ENCODE measurements at places on chromosomes 5 and 9. TPM values are rescaled to one million over a fixed set of nuclear protein-coding genes. Genes with fewer than 3 reads are reported as not detected.

DNA sequence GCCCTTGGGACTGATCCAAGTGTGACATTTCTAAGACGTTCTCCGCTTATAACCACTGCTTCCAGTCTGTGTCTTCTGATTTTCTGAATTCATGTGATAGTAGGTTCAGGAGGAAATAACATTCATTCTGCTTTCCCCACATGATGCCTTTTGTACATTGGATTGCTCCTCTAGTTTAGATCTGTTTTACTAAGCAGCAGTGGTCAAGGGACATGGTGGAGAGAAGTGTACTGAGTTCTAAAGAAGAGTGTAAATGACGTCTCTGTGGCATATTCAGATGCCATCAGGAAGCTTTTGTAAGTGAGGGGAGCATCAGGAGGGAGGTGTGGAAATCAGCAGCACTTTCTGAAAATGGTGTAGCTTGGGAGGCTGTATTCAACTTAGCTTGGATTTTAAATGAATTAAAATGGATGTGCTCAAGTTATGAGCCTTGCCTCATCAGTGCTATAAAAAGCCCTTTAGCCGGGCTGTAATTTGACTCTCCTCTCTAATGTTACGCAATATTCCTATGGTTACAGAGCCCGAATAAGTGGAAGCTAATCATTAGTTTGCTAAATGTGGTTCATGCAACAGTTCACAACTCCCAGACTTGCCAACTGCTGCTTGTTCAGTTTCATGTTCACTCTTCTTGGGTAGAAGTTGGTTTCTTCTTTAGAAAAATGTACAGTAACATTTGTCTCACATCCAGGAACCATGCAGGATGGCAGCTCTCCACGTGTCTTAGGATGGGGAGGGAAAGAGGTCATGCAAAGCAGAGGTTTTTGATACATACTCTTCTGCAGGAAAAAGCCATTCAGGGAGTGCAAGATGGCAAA is 281.3 kb downstream of the ARHGAP26 start:
- peaks cover 14% of the 10 kb centered on the region for H3K36me3 ChIP-seq
- H3K27ac ChIP-seq, result peak overlapping the region; percentile 2
- no peak for DNase-seq
- H3K27me3 ChIP-seq, result no peaks in the 10 kb centered on the region

DNA sequence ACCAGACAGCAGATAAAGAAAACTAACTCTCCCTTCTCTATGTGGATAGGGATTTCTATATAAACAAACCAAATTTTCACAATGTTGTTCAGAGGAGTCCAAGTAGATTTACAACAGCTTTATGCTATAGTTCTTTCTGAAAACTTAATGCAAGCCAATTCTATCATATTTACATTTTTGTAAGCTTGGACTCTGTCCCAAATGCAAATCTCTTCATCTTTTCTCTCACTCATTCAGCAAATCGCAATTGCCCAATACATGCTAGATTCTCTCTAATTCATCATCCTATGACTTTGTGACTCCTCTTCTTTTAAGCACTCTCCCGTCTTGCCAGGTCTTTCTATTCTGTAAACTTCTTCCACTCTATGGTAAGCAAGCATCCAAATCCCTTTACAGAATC is 39.1 kb upstream of the UGT3A2 start:
- H3K4me3 ChIP-seq, result no peak overlapping the region
- peaks cover 23% of the 10 kb centered on the region for H3K36me3 ChIP-seq
- no peak for DNase-seq
- H3K27ac ChIP-seq, result no peak overlapping the region
- no peaks in the 10 kb centered on the region for H3K27me3 ChIP-seq

DNA sequence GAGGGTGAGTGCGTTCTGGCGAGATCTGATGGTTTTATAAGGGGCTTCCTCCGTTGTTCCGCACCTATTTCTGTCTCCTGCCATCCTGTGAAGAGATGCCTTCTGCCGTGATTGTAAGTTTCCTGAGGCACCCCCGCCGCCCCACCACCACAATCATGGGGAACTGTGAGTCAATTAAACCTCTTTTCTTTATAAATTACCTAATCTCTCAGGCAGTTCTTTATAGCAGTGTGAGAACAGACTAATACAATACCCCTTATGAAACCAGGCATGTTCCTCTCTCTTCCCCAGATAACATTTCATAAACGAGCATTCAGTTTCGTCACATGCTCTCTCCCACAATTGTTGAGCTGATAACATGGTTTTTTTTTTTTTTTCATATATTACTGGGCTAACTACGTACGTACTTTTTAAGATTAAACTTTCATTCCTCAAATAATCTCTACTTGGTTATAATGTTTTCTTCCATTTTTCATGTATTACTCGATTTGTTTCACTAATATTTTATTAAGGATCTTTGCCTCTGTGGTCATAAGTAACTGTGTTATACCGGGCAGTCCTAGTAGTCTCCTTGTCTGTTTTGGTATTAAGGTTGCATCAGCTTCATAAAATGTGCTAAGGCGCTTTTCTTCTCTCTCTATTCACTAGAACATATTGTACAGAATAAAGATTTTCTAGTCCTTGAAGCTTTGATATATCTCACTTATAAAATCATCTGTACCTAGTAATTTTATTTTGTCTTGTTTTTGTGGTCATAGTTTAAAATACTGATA is 64.9 kb upstream of the MVB12B start:
- peaks cover 4% of the 10 kb centered on the region for H3K4me1 ChIP-seq
- H3K36me3 ChIP-seq, result no peaks in the 10 kb centered on the region
- no peak for DNase-seq
- peaks cover 26% of the 10 kb centered on the region for H3K27me3 ChIP-seq

GRCh38 chr5:77958642-77959330 is 182.6 kb upstream of the TBCA start:
- no peak overlapping the region for H3K4me3 ChIP-seq
- peaks cover 18% of the 10 kb centered on the region for H3K4me1 ChIP-seq
- no peak for DNase-seq
- H3K36me3 ChIP-seq, result no peaks in the 10 kb centered on the region

GRCh38 chr5:178544166-178544834 is 45.9 kb downstream of the COL23A1 start:
- H3K4me1 ChIP-seq, result no peaks in the 10 kb centered on the region
- H3K4me3 ChIP-seq, result no peak overlapping the region
- H3K27ac ChIP-seq, result no peak overlapping the region
- no peak for DNase-seq

DNA sequence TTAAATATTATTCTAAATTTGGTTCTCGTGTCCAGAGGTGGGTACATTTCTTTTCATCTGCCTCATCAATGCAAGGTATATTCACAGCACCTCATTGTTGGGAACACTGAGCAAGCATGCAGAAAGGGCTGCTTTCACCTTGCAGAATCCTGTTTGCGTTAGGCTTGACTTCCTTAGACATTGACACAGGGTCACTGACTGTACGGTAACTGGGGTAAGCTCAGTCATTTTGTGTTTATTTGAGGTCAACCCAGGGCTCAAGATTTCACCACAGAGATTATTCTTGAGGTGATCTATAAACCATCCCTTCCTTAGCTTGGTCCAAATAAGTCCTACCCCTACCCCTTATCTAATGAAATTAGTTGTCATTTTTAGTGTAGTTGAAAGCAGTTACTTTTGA is 1.7 kb upstream of the PTPDC1 start:
- H3K36me3 ChIP-seq, result peaks cover 4% of the 10 kb centered on the region
- no peaks in the 10 kb centered on the region for H3K27me3 ChIP-seq
- peaks cover 2% of the 10 kb centered on the region for H3K4me1 ChIP-seq
- H3K27ac ChIP-seq, result no peak overlapping the region
- no peak overlapping the region for H3K4me3 ChIP-seq

Gene PFDN1
- 63.2 TPM for total RNA-seq

GRCh38 chr5:32848681-32849080 is 137.6 kb downstream of the NPR3 start:
- no peak overlapping the region for H3K4me3 ChIP-seq
- H3K27ac ChIP-seq, result no peak overlapping the region
- no peak for DNase-seq
- H3K4me1 ChIP-seq, result no peaks in the 10 kb centered on the region
- peaks cover 4% of the 10 kb centered on the region for H3K27me3 ChIP-seq

Gene LECT2
- not detected for total RNA-seq

- H3K4me1 ChIP-seq, result peaks cover 17% of the 10 kb centered on the region
- no peaks in the 10 kb centered on the region for H3K27me3 ChIP-seq
- no peaks in the 10 kb centered on the region for H3K36me3 ChIP-seq
- no peak overlapping the region for H3K4me3 ChIP-seq
- no peak overlapping the region for H3K27ac ChIP-seq
- no peak for DNase-seq
Observed at GRCh38 chr5:126998201-126998631, 32.1 kb downstream of the MARCHF3 start.

- no peak overlapping the region for H3K27ac ChIP-seq
- no peak overlapping the region for H3K4me3 ChIP-seq
- H3K27me3 ChIP-seq, result peaks cover 9% of the 10 kb centered on the region
- H3K4me1 ChIP-seq, result no peaks in the 10 kb centered on the region
Observed at GRCh38 chr5:50898966-50899365, 232.5 kb downstream of the PARP8 start.

DNA sequence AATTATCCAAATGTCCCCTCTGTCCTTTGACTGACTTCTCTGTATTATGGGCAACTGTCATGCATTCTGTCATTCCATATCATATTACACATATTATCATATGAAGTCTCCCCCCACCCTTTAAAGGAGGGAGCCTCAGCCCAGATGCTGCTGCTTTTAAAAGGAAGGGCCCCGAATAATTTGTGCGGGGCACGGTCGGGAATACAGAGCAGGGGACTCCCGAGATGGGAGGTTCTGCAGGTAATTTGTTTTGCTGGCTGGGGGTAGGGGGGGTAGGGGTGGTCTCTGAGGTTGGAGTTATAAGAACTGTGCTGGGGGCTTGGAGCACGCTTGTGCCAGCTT is 10.1 kb upstream of the LHX2 start:
- peaks cover 82% of the 10 kb centered on the region for H3K27me3 ChIP-seq
- no peak overlapping the region for H3K4me3 ChIP-seq
- peaks cover 32% of the 10 kb centered on the region for H3K4me1 ChIP-seq
- no peak for DNase-seq

- H3K27ac ChIP-seq, result no peak overlapping the region
- no peaks in the 10 kb centered on the region for H3K27me3 ChIP-seq
- DNase-seq, result no peak
- no peaks in the 10 kb centered on the region for H3K4me1 ChIP-seq
- H3K36me3 ChIP-seq, result no peaks in the 10 kb centered on the region
Observed at GRCh38 chr5:135645336-135646180, 66.8 kb upstream of the CXCL14 start.

Gene ADGRD2
- total RNA-seq, result not detected

DNA sequence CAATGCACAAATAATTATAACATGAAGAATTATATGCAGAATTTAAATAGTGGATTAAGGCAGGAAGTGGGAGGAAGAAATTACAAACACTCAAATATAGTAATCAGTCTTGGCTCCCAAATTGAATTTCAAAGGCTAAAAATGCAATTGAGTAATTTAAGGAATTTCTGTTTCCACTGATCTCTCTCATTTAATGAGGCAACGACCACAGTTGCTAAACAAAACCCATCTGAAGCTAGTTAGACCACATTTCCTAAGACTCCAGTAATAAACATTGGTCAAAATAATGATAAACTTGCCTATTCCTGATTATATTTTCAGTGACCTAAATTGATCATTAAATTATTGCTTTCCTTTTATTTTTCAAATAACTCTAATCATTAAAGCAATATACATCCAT is 174.3 kb upstream of the GRIN3A start:
- no peak overlapping the region for H3K4me3 ChIP-seq
- no peak overlapping the region for H3K27ac ChIP-seq
- H3K27me3 ChIP-seq, result no peaks in the 10 kb centered on the region
- no peaks in the 10 kb centered on the region for H3K4me1 ChIP-seq

Gene SLC6A7
- not detected for total RNA-seq

- no peaks in the 10 kb centered on the region for H3K4me1 ChIP-seq
- no peak for DNase-seq
- H3K36me3 ChIP-seq, result no peaks in the 10 kb centered on the region
- peaks cover 10% of the 10 kb centered on the region for H3K27me3 ChIP-seq
- H3K27ac ChIP-seq, result no peak overlapping the region
Observed at GRCh38 chr9:126055381-126055985, 271.1 kb upstream of the MVB12B start.

- H3K27me3 ChIP-seq, result no peaks in the 10 kb centered on the region
- no peak overlapping the region for H3K4me3 ChIP-seq
- no peaks in the 10 kb centered on the region for H3K4me1 ChIP-seq
- H3K27ac ChIP-seq, result no peak overlapping the region
- no peak for DNase-seq
Observed at GRCh38 chr5:17918373-17919104, 284.3 kb downstream of the TAF11L14 start.

DNA sequence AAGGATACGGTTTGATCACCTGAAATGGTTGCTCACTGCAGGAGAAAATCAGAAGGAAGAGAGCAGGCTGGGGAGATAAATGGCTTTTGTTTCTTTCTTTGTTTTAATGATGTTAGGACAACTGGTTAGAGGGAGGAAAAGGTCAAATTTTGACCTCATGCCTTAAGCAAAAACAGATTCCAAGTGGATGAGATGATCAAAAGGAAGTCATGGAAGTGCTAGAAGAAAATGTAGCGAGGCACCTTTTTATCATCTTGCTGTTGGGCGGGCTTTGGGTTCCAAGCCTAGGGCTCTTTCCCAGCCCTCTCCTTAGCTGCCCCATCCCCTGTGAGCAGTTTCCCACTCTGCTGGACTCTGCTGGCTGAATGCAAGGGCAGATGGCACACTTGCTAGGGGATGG is 127.9 kb downstream of the ADAMTS2 start:
- no peaks in the 10 kb centered on the region for H3K4me1 ChIP-seq
- H3K36me3 ChIP-seq, result no peaks in the 10 kb centered on the region
- no peak overlapping the region for H3K27ac ChIP-seq

Gene OR1L1
- total RNA-seq, result not detected

GRCh38 chr5:32791536-32792243 is 80.6 kb downstream of the NPR3 start:
- no peak overlapping the region for H3K27ac ChIP-seq
- no peaks in the 10 kb centered on the region for H3K4me1 ChIP-seq

GRCh38 chr9:6428940-6429889 is 16.2 kb downstream of the UHRF2 start:
- no peak overlapping the region for H3K4me3 ChIP-seq
- peaks cover 78% of the 10 kb centered on the region for H3K4me1 ChIP-seq
- no peaks in the 10 kb centered on the region for H3K27me3 ChIP-seq
- DNase-seq, result peak; percentile 22
- H3K36me3 ChIP-seq, result peaks cover 47% of the 10 kb centered on the region

GRCh38 chr5:150596313-150596712 is 44.1 kb upstream of the SYNPO start:
- no peak overlapping the region for H3K27ac ChIP-seq
- H3K4me1 ChIP-seq, result no peaks in the 10 kb centered on the region
- H3K4me3 ChIP-seq, result no peak overlapping the region
- no peak for DNase-seq

Measured in activated CD4-positive, alpha-beta T cell treated with anti-CD3 and anti-CD28 coated beads for 36 hours (primary cell).